Skin of body (tissue), 3 donors: ENCODE measurements at places on chromosomes 7 and 10. TPM values are rescaled to one million over a fixed set of nuclear protein-coding genes. Genes with fewer than 3 reads are reported as not detected.

The ACHE gene
- 9.8 TPM for total RNA-seq

The GCC1 gene
- 9.5 TPM for total RNA-seq

The TRIM50 gene
- total RNA-seq: 0.20 TPM

The PRPS1L1 gene
- not detected for total RNA-seq

The NPY4R2 gene
- 0.49 TPM for total RNA-seq
